H1 (cell line): ENCODE measurements at places on chromosomes 3 and 15. TPM values are rescaled to one million over a fixed set of nuclear protein-coding genes. Genes with fewer than 3 reads are reported as not detected.

The KCNAB1 gene
- total RNA-seq: 2.3 and 2.4 TPM in 2 replicates

The SCAANT1 gene
- not detected in 2 replicates for total RNA-seq

The SAMMSON gene
- total RNA-seq: not detected in 2 replicates

The NR1I2 gene
- 0.28 and 0.44 TPM in 2 replicates for total RNA-seq

The ANKUB1 gene
- total RNA-seq: not detected in 2 replicates

The MINAR1 gene
- total RNA-seq: 0.59 and 0.67 TPM in 2 replicates

The CHSY1 gene
- total RNA-seq: 60.3 and 60.7 TPM in 2 replicates

The P2RY13 gene
- total RNA-seq: not detected in 2 replicates

The CPEB1 gene
- total RNA-seq: 4.0 and 4.5 TPM in 2 replicates

The CADM2 gene
- 20.2 and 20.9 TPM in 2 replicates for total RNA-seq

The PPIP5K1 gene
- total RNA-seq: 18.8 and 24.3 TPM in 2 replicates

The CNTN4 gene
- total RNA-seq: 2.2 and 3.3 TPM in 2 replicates
